ENCODE measurements at places on chromosomes 5 and 9. TPM values are rescaled to one million over a fixed set of nuclear protein-coding genes. Genes with fewer than 3 reads are reported as not detected.

ARHGEF28 gene
- total RNA-seq, result not detected

MAP1B gene
- total RNA-seq, result 0.06 TPM

WDR38 gene
- total RNA-seq, result not detected

INSYN2B gene
- total RNA-seq, result not detected

SLC45A2 gene
- total RNA-seq, result 0.19 TPM

PCDHB13 gene
- not detected for total RNA-seq

CNTNAP3 gene
- not detected for total RNA-seq

ANAPC2 gene
- 76.1 TPM for total RNA-seq

TRIP13 gene
- total RNA-seq, result 38.6 TPM

TAF1L gene
- not detected for total RNA-seq

CTXN3 gene
- total RNA-seq, result not detected

COL23A1 gene
- total RNA-seq, result not detected

SHROOM1 gene
- total RNA-seq, result 0.98 TPM

C9 gene
- not detected for total RNA-seq

ZDHHC11B gene
- 0.87 TPM for total RNA-seq

GRPEL2 gene
- 36.6 TPM for total RNA-seq

MEIKIN gene
- not detected for total RNA-seq

PCSK1 gene
- not detected for total RNA-seq

P4HA2 gene
- total RNA-seq, result 2.5 TPM

LMX1B gene
- not detected for total RNA-seq

LEAP2 gene
- total RNA-seq, result 3.2 TPM

FABP6 gene
- total RNA-seq, result not detected

ZFP37 gene
- total RNA-seq, result 0.45 TPM

MARCHF3 gene
- total RNA-seq, result 1.5 TPM

ANKDD1B gene
- not detected for total RNA-seq

ZNF484 gene
- 13.0 TPM for total RNA-seq

NPR3 gene
- not detected for total RNA-seq

SPRY4 gene
- 0.27 TPM for total RNA-seq

GPR151 gene
- total RNA-seq, result not detected

CARTPT gene
- total RNA-seq, result not detected

MEF2C gene
- 0.10 TPM for total RNA-seq

SYNPO gene
- total RNA-seq, result 0.05 TPM

LCN9 gene
- total RNA-seq, result not detected

FCN1 gene
- total RNA-seq, result not detected

PCDHA10 gene
- not detected for total RNA-seq

PCDHGA5 gene
- total RNA-seq, result 0.05 TPM

LTC4S gene
- 1.4 TPM for total RNA-seq

RORB gene
- total RNA-seq, result not detected

SLC36A3 gene
- total RNA-seq, result not detected

PCAT7 gene
- total RNA-seq, result not detected

PTGS1 gene
- not detected for total RNA-seq

RFX3 gene
- 12.5 TPM for total RNA-seq

CNTLN gene
- 1.5 TPM for total RNA-seq

CD274 gene
- total RNA-seq, result 10.5 TPM

TNFSF15 gene
- total RNA-seq, result 2.0 TPM

BTNL8 gene
- not detected for total RNA-seq
